Stimulated activated CD8-positive, alpha-beta memory T cell treated with anti-CD3 and anti-CD28 coated beads, Interleukin-4, amount 100 ng/mL, for 4 hours (primary cell): ENCODE measurements at places on chromosomes 5 and 9.

DNA sequence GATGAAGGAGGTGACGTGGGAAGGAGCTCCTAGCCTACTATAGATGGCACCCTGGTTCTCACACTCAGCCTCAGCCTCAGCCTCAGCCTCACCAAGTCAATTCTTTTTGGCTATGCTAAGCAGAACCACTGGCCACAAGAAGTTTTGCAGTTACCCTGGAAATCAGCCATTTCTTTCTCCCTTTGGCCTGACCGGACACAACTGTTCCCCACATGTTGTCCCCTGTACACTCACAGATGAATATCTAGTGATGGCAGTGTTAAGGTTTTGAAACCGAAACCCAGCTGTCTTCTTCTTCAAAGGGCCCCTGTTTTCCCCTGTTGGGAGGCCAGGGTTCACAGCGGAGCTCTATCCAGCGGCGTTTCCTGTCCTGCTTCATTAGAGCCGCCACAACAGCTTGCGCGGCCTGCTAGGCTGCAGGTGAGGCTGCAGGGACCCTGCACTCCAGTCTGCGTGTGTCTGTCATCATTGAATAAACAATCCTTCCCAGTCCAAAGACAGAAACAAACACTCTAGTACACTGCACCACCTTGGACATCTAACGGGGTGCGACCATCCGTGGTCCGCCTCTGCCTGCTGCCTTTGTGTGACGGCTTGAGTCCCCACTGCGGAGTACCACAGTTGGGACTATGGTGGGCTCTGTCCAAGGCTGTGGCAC, 250.5 kb downstream of the DENND1A start:
- no peak for DNase-seq

DNA sequence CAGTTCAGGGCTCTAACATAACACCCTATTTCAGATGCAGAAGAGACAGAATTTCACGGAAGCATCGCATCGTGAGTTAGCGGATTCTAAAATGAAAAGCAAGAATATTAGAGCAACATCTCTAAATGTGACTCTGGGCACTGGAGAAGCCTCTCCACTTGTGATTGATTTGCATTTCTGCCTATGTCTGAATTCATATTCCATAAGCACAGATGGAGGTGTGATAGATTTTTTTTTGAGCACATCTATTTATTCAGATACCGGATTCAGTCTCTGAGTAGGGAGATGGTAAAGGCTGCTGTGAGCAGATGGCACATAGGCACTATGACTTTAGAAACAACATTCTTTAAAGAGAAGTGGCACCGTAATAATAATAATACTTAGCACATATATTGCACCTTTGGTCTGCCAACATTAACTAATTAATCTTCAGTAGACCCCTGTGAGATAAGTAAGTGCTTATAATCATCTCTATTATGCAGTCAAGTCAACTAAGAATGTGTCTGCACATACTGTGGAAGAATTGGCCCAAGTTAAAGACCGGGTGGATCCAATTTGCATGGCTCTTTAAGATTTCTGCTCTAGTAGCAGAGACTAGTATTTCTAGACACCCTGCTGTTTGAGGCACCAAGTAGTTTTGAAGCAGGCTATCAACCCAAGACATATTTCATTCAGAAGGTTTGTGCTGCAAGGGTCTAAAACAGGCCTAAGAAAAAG, 685.0 kb downstream of the CETN3 start:
- DNase-seq = no peak

DNA sequence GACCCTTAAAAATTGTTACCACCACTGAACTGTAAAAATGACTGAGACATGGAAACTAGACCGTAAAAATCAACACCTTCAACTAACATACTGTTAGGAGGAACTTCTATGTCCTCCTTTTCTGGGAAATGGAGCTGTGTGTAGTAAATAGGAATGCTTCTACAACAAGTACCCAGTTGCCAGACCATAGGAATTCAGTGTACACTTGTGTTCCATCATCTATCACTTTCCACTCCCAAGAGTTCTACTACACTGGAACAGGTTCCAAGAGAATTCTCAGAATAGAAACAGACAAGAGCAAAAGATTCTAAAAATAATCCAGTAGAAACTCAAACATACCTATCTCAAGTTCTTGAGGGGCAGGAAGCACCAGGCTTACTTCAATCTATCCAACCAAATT, 23.6 kb downstream of the UBAP2 start:
- DNase-seq = no peak

GRCh38 chr5:163916861-163917260, 411.4 kb downstream of the MAT2B start:
- no peak for DNase-seq

DNA sequence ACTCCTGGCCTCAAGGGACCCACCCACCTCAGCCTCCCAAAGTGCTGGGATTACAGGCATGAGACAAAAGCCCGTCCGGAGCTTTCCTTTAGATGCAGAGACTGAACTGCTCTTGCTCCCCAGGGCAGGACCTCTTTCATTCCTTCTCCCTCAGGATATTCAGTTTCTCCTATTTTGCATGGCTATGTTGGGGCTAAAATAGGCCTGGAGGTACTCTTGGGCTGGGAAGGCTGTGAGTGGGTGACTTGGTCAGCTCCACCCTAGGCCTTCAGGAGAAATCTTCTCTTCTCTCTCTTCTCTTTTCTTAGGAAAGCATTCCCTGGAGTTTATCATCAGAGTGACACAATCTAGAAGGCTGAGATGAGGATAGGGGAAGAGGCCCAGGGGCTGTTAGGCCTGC, 126.4 kb downstream of the LRRC70 start:
- DNase-seq = no peak

- DNase-seq = no peak
Observed at GRCh38 chr5:176789873-176790615, 20.3 kb upstream of the UNC5A start.

- DNase-seq = no peak
Observed at GRCh38 chr5:34043099-34043876, at the start of gene C1QTNF3. Gene C1QTNF3 (minus strand): TSS chr5:34043213. CDS start chr5:34043125, 88 bp downstream.

- no peak for DNase-seq
Observed at GRCh38 chr9:129146441-129146941, 31.6 kb downstream of the IER5L start.

DNA sequence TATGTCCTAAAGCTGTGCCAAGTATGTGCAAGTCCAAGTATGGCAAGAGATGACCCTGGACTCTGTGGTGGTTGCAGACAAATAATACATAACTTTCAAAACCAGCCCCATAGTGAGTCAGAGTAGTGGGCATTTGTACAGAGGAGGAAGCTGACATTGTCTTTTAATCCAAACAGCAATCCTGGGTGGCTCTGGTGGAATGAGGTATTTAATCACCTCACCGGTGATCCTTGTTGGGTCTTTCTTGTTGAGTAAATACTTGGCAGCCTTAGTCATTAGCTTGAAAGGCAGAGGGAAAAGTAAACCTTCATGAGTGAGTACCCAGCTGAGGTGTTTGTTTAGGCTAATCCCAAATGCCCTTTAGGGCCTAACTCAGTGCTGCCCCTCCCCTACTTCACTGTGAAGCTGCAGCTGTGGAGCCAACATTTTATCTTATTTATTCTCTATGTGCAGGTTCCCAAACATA, 148.7 kb upstream of the SLC12A2 start:
- no peak for DNase-seq

DNA sequence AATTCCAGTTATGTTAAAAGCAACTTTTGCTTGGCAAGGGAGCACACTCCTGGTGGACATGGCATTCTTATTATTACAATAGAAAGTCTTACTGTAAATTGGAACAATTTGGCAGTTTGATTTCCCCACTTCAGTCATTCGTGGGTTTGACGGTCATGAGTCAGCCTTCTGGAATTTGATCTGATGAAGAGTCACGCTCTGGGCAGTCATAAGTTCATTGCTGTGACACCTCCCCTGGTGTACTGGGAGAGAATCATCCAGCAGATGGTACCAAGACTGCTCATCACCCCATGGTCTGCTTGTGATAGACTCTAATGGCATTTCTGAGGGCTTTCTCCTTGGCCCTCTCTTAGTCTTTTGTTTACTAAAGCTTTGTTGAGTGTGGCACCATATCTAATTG, 53.8 kb downstream of the GLRA1 start:
- DNase-seq = no peak

DNA sequence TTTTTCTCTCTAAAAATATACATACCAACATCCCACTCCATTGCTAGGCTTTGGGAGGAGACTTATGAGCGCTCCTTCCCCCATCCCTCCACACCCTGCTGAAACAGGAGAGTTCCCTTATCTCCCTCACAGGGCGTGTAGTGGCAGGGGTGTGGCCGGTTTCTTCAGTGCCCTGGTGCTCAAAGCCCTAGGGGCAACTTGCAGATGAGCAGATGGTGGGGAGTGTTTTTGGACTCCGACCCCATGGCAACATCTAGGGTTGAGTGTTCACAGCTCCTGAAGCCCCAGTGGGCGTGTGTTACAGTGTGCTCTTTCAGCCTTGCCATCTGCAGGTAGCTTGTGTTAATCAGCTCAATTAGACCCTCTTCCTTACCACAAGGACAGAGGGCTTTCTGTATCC, 409.5 kb downstream of the MAT2B start:
- no peak for DNase-seq

GRCh38 chr9:79759460-79759859, 187.7 kb downstream of the TLE4 start:
- DNase-seq = no peak

DNA sequence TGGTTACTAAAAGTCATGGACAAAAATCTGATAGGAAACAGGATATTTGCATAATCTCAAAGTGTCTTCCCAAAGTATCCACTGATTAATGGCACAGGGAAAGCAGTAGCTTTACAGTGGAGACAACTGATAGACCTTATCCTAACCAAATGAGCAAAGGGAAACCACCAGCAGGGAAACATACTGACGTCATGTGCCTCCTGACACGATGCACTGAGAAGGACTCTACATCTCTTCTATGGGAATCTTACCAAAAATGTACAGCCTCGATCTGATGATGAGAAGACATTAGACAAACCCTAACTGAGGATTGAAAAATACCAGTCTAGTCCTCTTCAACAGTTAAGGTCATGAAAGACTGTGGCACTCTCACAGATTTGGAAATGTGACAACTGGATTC, 166.2 kb downstream of the INSYN2B start:
- DNase-seq = no peak

- DNase-seq = no peak
Observed at GRCh38 chr5:72611118-72611730, 104.0 kb upstream of the ZNF366 start.

DNA sequence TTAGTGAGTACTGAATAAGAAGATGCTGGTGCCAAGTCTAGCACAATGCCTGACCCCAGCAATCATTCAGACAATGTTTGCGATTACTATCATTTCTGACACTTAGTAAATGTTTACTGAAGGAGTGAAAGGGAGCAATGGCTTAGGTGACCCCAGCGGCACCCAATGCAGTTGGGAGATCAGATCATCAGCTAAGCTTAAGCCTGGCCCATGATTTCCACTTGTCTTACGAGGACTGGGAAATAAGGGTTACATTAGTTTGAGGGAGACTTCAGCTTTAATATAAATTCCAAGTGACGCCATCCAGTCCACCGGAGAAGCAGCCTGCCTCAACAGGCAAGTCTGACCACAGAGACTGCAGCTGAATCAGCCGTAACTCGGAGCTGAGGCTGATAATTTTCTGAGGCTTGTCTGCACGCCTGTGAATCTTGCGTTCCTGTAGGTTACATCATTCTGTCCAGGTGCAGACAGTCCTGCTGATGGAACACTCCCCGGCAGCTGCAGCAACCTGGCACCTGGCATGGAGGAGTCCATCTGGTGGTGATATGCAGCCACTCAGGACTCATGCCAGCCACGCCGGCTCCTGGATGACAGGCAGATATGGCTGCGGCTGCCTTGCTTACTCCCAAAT, 34.9 kb upstream of the FGF1 start:
- DNase-seq = no peak

DNA sequence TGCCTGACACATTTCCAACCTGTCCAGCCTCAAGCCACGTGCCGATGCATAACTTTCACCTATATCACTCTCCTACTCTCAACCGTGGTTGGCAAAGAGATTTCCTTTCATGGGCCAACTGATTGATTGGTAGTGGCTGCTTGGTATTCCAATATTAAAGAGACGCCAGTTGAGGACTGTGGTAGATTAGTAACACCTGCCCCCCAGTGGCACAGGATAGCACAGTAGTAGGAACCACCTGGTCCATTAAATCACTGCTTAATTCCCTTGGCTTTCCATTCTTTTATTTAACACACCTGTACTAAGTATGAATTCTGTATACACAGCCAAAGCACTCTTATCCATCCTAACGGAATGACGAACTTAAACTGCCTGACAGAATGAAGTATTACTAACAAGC, 19.1 kb upstream of the FOXB2 start:
- no peak for DNase-seq

- no peak for DNase-seq
Observed at GRCh38 chr5:133701871-133702270, 89.5 kb upstream of the FSTL4 start.

DNA sequence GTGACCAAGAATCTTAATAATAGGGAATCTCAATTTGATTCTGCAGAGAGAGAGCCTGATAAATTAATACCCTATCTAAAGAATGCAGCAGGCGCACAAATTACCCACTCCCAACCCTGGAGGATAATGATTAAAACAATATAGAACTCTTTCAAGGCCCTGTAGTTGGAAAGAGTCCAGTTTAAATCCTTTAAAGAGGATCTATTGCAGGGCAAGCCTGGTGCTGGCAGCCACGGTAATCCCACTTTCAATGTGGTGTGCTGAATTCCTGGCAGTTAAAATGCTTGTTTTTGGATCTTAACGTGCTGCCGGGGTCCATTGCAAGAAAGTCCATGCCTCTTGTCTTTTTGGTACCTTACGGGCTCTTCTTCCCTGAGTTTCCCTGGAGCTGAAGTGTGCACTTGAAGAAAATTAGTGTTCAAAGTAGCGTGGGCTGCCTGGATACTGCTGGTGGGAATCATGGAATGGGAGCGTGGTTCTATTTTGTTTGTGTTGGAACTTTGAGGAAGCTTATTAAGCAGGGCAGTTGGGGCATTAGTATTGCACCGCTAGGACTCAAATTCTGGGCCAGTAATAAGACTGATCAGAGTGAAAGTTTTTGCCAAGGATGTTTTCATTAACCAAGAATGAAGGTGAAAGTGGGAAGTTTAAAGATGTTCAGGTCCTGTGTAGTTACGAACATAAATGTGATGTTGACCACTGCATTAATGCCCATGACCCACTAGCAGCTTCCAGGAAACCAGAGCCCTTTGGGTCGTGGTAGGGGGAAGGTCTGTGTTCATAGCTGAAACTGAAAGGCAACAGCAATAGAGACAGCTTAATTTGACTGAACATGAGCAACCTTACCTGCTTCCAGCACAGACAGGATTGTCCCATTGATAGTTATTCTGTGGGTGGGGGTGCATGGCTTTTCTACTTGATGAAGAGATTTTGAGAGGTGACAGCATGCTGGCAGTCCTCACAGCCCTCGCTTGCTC, 20.8 kb downstream of the MARCHF6 start:
- DNase-seq = no peak

GRCh38 chr9:29348999-29349398, 1775.7 kb upstream of the C9orf72 start:
- DNase-seq = no peak

GRCh38 chr5:91850031-91850430, 466.9 kb upstream of the ARRDC3 start:
- DNase-seq = no peak
